ENCODE measurements at places on chromosomes 2 and 18.
A peak's percentile ranks its signal among the peaks of the same experiment; 100 is the strongest.

DNA sequence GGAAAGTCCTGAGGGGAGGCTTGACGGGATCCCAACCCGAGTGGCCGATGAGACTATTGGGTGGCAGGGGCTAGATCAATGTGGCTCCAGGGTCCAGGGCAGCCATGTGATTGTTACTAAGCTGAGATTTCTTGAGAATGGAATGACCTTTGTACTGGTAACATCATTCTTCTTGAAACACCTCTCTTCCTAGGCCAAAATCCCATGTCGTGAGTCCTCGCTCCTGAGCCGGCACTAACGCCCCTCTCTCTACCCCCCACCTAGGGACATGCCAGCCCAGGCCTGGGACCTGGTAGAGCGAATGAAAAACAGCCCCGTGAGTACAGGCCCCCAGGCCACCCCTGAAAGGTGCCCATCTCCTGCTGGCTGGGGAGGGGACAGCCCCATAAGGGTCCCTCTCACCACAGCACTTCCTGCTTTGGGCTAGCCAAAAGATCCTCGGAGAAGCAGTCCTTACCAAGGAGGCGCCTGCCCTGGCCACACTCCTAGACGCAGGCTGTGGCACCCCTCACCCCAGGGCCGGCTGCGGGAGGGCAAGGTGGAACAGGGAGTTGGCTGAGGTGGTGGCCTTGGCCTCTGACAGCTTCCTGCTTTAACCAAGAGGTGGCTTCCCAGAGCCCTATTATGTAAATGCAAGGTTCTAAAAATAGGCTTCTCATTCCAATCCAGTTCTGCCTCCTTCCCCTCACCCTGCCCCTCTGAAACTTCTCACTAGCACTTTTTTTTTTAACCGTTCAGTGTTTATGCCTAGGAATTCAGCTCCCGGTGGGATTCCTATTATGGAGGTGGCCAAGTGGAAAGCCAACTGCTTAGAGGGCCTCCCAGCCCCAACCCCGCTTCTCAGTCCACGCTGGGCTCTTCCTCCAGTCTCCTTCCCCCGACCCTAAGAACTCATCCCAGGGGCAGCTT lies 126.6 kb upstream of the PPP1CB start:
- no peak for DNase-seq

DNA sequence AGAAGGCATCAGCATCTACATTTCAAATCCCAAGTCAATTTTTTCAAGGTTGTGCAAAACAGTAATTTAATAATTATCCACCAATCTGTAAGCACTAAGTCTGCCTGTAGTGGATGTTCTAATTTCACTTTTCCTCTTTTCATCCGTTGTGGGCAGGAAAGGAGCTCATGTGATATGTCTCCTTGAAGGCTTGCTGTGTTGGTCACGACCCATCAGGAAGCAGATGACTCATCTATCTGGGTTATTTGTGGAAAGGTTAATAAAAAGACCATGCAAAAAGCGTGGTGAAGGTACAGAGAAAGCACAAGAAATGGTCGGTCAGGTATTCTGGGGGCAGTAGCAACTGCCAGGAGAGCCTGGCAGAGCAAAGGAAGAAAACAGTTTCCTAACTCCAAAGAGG lies 476.7 kb upstream of the RAB6C start:
- no peak for DNase-seq

GRCh38 chr2:74527741-74528140 lies 1.7 kb upstream of the DQX1 start:
- no peak for DNase-seq

DNA sequence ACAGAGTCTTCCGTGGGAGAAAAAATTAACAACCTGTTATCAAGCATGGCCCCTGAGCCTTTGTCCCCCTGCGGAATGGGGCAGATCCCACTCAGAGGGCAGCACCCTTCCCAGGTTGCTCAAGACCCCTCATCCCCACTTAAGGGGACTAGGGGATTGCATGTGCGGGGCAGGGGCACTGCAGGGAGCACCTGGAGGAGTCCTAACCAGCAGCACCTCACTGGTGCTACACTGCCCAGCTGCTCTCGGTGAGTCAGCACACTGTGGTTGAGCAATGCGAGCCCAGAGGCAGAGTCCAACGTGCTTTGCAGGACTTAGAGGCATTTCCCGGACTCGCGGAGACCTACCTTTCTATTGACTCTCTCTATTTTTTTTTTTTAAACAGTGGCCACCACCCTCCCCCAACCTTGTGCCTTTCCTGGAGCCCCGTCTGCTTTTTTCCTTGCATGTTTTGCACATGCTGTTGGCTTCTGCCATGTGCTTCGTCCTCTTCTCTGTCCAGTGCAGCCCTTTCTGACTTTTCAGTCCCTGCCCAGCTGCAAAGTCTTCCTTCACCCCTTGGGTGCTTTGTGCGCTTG lies 74.0 kb downstream of the IL1R2 start:
- no peak for DNase-seq

DNA sequence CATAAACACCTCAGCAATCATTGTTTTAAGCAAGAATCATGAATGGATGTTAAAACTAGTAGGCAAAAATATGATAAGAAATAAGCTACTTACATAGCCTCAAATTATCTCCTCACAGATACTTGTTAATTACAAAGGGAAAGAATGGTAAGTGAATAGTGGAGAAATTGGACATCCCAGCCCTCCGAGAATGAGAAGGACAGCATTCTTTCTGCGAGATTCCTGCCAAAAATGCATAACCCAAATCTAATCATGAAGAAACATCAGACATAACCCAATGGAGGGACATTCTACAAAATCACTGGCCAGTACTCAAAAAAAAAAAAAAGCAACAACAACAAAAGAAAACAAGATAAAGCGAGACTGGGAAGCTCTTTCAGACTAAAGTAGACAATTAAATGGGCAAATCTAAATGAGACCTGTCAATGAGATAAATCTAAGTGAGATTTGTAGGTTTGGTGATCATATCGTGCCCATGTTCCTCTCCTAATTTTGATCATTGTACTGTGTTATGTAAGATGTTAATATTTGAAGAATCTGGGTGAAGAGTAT lies 57.9 kb upstream of the GLI2 start:
- DNase-seq, result no peak

GRCh38 chr2:19861813-19862212 lies 40.0 kb downstream of the TTC32 start:
- no peak for DNase-seq

- peak; percentile 83 for DNase-seq
Measured at GRCh38 chr2:48131539-48132270, 225.4 kb upstream of the FBXO11 start.

DNA sequence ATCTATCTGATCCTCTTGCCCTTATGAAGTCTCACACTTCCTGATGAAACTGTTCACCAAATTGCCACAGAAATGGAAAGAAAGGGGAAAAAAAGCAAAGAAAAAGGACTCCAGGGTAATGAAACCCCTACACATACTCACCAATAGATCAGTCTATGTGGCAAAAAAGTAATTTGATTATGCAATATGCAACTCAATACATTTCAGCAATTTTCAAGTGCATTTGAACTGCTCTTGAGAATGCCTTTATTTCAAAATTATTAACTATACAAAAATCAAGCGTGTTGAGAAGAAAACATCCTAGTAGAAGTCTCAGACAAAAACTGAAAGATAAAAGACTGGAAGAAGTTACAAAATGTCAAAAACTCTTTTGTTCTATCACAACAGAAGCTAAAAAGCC lies 32.2 kb upstream of the PTPN4 start:
- DNase-seq, result no peak

DNA sequence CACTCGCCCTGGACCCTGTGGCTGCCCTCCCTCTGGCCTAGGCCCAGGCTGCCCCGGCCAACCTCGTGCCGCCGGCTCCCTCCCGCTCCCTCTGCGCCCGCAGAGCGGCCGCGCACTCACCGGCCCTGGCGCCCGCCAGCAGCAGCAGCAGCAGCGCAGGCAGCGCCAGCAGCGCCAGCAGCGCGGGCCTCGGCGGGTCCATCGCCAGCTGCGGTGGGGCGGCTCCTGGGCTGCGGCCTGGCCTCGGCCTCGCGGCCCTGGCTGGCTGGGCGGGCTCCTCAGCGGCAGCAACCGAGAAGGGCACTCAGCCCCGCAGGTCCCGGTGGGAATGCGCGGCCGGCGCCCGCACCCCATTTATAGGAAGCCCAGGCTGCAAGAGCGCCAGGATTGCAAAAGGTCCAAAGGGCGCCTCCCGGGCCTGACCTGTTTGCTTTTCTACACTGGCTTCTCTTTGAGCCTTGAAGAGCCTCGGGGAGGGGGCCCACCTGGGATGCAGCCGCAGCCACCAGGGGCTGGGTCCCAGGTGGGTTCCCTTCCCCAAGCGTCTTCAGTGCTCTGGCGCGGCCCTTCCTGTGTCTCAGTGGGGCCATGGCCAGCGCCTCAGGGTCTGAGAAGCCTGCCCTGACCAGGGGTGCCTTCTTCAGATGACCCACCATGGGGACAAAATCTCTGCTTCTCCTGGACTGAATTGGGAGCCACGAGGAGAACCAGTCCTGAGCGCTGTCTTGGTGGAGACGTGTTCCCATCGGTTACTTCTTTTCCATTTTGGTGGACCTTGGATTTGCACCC lies at the start of gene APOB:
TSS of gene APOB (minus strand) at position 330 of the 789 bp plus-strand sequence. CDS start at position 202, 128 bp downstream.
- no peak for DNase-seq

DNA sequence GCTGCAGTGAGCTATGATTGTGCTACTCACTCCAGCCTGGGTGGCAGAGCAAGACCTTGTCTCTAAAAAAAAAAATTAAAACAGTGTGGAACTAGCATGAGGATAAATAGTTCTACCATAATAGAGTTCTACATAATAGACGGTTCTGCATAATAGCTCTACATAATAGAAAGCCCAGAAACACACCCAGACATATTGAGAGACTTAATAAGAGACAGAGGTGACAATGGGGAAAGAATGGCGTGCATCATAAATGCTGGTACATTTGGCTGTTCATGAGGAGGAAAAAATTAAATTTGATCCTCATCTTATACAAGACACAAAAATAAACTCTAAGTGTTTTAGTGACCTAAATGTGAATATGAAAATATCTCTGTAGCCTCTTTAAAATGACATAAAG lies 58.5 kb downstream of the PTRHD1 start:
- no peak for DNase-seq

DNA sequence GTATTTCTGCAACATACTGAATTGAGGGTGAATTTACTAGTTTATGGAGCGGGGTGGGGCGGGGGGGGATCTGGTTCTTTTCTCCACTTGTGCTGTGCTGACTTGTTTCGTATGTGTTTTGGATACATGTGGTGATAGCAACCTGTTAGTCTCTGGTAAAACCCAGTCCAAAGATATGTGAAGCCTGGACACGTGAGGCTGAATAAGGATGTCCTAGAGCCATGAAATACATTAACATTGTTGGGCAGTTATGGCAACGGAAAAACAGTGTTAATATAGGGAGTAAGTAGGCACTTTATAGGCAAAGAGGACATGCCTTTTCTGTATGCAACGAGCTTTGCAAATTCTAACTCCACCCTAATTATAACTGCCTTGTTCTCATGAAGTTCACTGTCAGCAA lies 42.1 kb upstream of the NEMP2 start:
- no peak for DNase-seq

DNA sequence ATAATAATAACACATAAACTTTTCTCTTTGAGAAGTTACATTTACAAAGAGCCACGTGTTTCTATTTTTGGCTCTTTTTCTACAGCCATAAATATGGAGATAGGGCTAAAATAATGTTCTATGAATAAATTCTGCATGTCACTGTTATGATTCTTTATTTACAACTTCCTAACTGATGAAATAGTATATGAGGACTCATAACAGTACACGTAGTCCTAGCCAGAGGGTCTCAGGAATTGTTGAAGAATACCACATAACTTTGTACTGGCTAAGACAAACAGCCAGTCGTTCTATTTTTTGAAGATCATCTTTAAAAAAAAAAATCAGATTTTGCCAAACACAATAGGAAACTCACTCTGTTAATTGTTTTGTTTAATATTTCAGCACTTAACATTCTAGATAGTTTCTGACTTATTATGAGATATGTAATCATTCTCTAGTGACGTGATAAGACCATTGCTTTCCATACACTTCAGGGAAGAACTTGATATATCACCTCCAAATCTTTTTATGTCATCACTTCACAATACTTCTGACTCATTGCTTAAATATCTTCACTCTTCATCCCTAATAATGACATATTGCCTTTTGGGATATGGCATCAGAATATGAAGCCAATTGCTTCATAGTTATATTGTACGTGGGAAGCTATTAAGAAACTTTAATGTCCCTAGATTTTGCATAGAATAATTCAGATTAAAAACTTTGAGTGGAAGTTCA lies 256.1 kb downstream of the XIRP2 start:
- no peak for DNase-seq

- no peak for DNase-seq
Measured at GRCh38 chr18:59461171-59461570, 102.1 kb upstream of the LMAN1 start.

DNA sequence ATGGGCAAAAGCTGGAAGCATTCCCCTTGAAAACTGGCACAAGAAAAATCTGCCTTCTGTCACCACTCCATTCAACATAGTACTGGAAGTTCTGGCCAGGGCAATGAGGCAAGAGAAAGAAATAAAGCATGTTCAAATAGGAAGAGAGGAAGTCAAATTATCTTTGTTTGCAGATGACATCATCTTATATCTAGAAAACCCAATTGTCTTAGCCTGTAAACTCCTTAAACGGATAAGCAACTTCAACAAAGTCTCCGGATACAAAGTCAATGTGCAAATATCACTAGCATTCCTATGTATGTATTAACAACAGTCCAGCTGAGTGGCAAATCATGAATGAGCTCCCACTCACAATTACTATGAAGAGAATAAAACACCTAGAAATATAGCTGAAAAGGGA lies 1579.3 kb downstream of the SUCLG1 start:
- DNase-seq, result no peak

- DNase-seq, result no peak
Measured at GRCh38 chr2:200300065-200300464, 6.4 kb upstream of the SPATS2L start.

DNA sequence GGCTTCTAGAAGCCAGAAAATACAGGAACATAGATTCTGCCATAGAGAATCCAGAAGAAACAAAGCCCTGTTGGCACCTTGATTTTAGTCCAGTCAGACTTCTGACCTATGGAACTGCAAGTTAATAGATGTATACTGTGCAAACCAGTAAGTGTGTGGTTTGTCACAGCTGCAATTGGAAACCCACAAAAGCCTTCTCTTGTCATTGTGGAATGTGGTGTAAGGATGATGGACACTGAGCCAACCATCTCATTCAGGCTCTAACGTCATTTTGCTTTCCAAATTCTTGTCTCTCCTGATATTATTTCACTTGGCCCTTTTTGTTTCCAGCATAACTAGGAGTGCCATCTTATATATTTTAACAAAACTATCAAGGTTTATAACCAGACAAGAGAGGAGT lies 369.5 kb upstream of the SMIM21 start:
- no peak for DNase-seq

DNA sequence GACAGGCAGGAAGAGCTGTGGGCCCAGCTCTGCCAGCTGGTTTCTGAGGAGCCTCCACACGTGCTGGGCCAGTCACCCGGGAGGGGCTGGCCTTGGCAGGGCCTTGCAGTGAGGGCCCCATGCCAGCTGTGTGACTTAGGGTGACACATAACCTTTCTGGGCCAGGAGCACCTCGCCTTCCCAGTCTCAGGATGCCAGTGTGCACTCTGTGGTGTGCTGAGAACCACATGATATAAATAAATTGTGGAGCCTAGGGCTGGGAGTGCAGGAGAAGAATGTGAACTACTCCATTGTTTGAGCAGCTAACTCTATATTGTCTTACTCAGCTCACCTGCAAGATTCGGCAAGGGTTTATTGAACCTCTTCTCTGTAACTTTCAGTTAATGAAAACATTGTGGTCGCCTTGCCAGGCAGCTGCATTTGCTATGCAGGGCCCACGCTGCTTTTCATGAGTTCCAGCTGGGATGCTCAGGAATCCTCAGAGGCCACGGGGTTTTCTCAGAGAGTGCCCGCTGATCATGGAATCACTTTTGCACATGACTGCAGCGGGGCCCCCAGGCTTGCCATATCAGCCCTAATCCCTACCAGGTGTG lies 222.3 kb downstream of the SH3RF3 start:
- DNase-seq, result peak; percentile 41

All from BJ (cell line).